Lung (tissue), 17 donors: ENCODE measurements at places on chromosomes 3 and 15. TPM values are rescaled to one million over a fixed set of nuclear protein-coding genes. Genes with fewer than 3 reads are reported as not detected.

The TMC3 gene
- 0.03 TPM for total RNA-seq

The LMLN gene
- total RNA-seq, result 17.2 TPM

The CCDC39 gene
- 6.7 TPM for total RNA-seq

The ZIC1 gene
- total RNA-seq, result not detected

- H3K4me3 ChIP-seq, result no peak overlapping the region
- no peak for DNase-seq
- H3K27me3 ChIP-seq, result no peaks in the 10 kb centered on the region
- peaks cover 1% of the 10 kb centered on the region for H3K4me1 ChIP-seq
These were observed 66.3 kb upstream of the SLCO3A1 start for GRCh38 chr15:91787198-91787597.

GRCh38 chr3:125168711-125169393 is 43.7 kb downstream of the SLC12A8 start:
- H3K36me3 ChIP-seq, result no peaks in the 10 kb centered on the region
- H3K27ac ChIP-seq, result no peak overlapping the region
- no peak for DNase-seq
- no peak overlapping the region for H3K4me3 ChIP-seq

GRCh38 chr3:26591926-26592325 is 30.6 kb upstream of the LRRC3B start:
- DNase-seq, result no peak
- H3K36me3 ChIP-seq, result no peaks in the 10 kb centered on the region
- H3K4me3 ChIP-seq, result no peak overlapping the region
- H3K27me3 ChIP-seq, result no peaks in the 10 kb centered on the region
- no peak overlapping the region for H3K27ac ChIP-seq

- no peak overlapping the region for H3K4me3 ChIP-seq
- peaks cover 9% of the 10 kb centered on the region for H3K36me3 ChIP-seq
- H3K27ac ChIP-seq, result no peak overlapping the region
- H3K27me3 ChIP-seq, result no peaks in the 10 kb centered on the region
- DNase-seq, result no peak
These were observed 8.5 kb downstream of the RPS17 start for GRCh38 chr15:82531496-82532382.

- no peak overlapping the region for H3K4me3 ChIP-seq
- H3K36me3 ChIP-seq, result no peaks in the 10 kb centered on the region
- no peaks in the 10 kb centered on the region for H3K4me1 ChIP-seq
- H3K27ac ChIP-seq, result no peak overlapping the region
These were observed 50.7 kb downstream of the CA12 start for GRCh38 chr15:63330926-63331325.

DNA sequence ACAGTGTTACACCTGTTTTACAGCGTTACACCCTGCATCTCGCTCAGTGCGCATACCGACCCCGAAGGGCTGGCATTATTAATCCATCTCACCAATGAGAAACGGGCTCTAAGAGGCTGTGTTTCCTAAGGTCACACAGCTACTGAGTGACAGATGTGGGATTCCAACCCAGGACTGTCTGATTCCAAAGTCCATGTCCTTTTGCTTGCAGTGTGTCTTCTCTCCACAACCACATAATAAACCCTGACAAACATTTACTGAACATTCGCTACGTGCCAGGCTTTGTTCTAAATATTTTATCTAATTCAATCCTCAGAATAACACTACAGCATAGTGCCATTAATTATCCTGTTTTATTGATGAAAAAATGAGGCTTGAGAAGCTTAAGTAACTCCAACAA is 79.1 kb downstream of the RAB11A start:
- DNase-seq, result no peak
- no peaks in the 10 kb centered on the region for H3K4me1 ChIP-seq
- H3K4me3 ChIP-seq, result no peak overlapping the region
- H3K36me3 ChIP-seq, result no peaks in the 10 kb centered on the region

DNA sequence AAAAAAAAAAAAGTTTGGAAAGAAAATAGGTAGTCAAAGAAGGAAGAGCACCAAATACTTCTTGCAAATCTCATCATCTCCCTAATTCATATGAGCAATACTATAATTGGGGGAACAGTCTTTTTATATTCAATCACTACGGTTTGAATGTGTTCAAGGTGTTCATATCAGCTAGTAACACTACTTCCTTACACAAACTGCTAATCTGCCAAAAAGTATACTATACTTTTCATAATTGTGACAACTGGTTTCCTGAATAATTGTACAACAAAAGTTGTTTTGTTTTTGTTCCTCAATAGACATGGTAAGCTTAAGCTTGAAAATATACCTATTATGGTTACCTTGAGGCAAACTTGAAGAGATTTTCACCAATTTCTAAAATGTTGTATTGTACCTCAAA is 12.1 kb downstream of the SETD2 start:
- no peaks in the 10 kb centered on the region for H3K36me3 ChIP-seq
- no peaks in the 10 kb centered on the region for H3K27me3 ChIP-seq
- peaks cover 7% of the 10 kb centered on the region for H3K4me1 ChIP-seq
- H3K4me3 ChIP-seq, result no peak overlapping the region
- no peak for DNase-seq
- H3K27ac ChIP-seq, result no peak overlapping the region

- no peak for DNase-seq
- no peaks in the 10 kb centered on the region for H3K36me3 ChIP-seq
- H3K27ac ChIP-seq, result no peak overlapping the region
- H3K4me1 ChIP-seq, result no peaks in the 10 kb centered on the region
- H3K4me3 ChIP-seq, result no peak overlapping the region
These were observed 51.5 kb downstream of the GABRB3 start for GRCh38 chr15:26721232-26721967.

GRCh38 chr15:26028086-26028740 is 165.1 kb upstream of the ATP10A start:
- no peak overlapping the region for H3K4me3 ChIP-seq
- no peaks in the 10 kb centered on the region for H3K27me3 ChIP-seq
- H3K36me3 ChIP-seq, result no peaks in the 10 kb centered on the region
- H3K4me1 ChIP-seq, result no peaks in the 10 kb centered on the region
- no peak overlapping the region for H3K27ac ChIP-seq

- DNase-seq, result no peak
- no peak overlapping the region for H3K27ac ChIP-seq
- H3K4me1 ChIP-seq, result peaks cover 8% of the 10 kb centered on the region
These were observed 40.1 kb downstream of the TRIM71 start for GRCh38 chr3:32857921-32858320.

- no peaks in the 10 kb centered on the region for H3K36me3 ChIP-seq
- H3K27me3 ChIP-seq, result no peaks in the 10 kb centered on the region
- H3K27ac ChIP-seq, result no peak overlapping the region
- peaks cover 9% of the 10 kb centered on the region for H3K4me1 ChIP-seq
- DNase-seq, result no peak
These were observed 53.1 kb downstream of the CD47 start for GRCh38 chr3:108037770-108038169.

GRCh38 chr15:98405013-98405412 is 243.3 kb upstream of the IGF1R start:
- H3K4me1 ChIP-seq, result no peaks in the 10 kb centered on the region
